ENCODE measurements at places on chromosomes 1 and 21.

DNA sequence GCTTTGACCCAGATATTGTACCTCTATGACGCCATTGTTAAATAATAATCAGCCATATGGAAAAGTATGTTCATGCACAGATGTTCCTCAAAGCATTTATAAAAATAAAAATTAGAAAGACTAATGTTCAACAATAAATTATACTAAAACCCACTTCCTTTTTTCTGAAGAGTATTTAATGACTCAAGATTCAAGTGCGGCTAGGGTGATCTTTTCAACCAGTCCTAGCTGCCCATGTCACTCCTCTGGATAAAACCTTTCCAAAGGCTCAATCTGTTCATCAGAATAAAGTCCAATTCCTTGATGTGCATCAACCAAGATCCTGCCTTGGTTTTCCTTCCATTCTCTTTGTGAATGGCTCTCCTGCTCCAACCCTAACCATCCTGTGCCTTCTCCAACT is 292.0 kb downstream of the VAV3 start:
- no peak for DNase-seq

DNA sequence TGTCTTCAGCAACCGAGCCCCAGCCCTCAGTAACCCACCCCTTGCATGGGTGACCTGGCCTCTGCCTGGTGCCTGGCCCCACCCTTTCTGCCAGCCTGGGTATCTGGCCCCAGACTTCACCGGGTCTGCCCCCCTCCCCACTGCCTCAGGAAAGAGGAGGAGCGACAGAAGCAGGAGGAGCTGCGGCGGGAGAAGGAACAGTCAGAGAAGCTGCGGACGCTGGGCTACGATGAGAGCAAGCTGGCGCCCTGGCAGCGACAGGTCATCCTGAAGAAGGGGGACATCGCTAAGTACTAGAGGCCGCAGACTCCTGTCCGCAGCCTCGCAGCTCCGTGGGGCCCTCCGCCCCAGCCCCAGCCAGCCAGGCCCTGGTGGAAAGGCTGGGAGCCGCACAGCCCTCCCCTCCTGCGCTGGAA is 6.1 kb downstream of the TNFRSF25 start:
- no peak for DNase-seq

DNA sequence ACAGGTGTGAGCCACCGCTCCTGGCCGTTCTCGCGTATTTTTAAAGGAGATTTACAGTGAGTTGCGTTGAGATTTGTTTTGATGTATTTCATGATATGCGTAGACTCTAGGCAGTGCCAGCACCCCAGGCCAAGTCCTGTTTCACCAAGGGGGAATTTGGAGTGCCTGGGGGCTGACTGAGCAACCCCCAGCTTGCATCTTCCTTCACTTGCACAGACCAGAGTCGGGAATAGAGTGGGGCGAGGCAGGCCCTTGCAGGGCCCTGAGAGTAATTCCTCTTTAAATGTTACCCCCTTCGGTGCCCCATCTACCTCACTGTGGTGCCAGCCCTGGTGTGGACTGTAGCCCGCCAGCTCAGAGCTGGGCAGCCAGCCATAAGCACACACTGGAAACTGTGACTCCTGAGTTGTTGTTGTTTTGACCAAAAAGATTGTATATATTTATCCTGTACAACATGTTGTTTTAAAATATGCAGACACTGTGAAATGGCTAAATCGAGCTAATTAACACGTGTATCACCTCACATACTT is 269.5 kb downstream of the NPHP4 start:
- no peak for DNase-seq

GRCh38 chr1:16999863-17000262 is 11.9 kb downstream of the ATP13A2 start:
- DNase-seq = no peak

DNA sequence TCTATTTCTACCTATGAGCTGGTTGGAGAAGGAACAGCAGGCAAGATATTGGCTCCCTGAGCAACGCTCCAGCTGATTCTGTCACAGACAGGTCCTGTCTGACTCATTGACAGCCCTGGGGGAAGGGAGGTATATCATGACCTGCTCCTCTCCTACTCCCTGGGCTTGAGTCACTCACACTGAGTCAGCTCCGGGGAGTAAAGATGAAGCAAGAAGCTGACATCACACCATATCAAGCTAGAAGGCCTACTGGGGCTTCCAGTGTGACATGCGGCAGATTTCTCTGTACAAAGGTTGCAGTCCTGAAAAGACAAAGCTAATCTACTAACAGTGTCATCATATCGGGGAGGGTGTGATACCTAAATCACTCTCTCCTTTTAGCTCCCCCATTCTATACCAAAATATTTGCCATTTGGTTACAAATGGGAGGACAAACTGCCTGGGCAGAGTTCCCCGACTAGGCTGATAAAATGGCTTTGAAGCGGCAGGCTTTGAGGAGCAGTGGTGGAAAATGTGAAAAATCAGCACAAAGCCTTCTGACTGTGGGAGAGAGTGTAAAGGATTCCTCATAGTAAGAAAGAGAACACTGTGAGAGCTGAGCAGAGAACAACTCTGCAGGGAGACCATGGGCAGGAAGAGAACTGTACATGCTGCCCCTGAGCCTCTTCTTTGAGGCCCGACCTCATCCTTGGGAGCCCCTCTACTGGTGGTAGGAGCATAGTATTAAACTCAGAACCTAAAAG is 15.5 kb downstream of the PI4KB start:
- DNase-seq = peak; percentile 97

DNA sequence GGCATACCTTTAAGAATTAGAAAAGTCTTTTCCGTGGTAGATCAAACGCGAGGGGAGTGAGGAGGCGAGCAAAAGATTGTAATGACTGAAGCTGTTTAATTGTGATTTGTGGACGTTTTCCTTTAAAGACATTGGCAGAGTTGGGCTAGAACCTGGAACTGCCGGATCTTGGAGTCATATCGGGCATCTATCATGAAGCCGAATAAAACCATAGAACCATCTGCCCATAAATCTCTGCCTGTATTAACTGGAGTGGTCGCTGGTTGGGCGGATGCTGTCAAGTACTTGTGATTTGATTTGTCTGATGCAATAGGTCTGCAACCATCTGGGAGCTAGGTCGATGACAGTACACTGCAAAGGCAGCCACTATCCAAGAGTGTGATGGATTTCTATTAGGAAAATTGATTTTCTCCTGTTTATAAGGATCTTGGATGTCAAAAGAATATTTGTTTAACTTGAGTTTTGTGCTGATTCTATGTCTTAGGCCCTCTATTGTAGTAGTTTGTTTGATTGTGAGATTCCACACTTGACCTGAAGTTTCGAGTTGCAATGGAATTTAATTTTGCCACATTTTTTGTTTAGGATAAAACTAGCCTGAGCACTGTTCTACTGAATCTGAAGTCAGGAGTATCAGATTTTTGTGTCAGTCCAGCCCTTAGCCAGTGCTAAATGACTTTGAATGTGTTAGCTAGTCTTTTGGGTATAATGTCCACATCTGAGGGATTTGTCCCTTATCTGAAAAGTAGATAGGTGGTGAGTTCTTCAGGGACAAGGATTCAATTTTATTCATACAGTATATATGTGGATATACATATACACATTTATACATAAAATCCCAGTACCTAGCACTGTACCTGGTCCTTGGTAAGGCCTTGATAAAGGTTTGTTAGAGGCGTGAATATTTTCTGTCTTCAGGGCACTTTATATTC is 1.2 kb downstream of the SARS1 start:
- peak; percentile 63 for DNase-seq

DNA sequence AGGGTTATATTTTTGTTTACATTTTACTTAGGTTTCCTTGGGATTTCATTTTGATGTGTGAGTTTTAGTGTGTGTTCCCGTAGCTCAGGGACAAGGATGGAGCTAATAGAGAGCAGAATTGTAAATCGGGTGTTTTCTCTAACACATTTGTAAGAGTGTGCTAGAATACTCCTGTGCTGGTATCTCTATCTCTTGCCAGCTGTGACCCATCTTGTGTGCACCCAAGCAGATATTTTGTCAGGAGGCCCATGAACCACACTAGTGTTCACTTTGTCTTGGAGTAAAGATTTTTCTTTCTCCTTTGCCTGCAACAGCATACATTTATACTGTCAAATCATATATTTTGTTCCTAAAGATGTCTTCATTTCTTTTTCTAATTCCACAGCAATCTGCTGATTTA is 23.4 kb downstream of the KRTAP19-8 start:
- DNase-seq = no peak

GRCh38 chr1:67142931-67143330 is 8.2 kb upstream of the C1orf141 start:
- DNase-seq = no peak

GRCh38 chr1:229640455-229640854 is 14.4 kb downstream of the URB2 start:
- DNase-seq = no peak

DNA sequence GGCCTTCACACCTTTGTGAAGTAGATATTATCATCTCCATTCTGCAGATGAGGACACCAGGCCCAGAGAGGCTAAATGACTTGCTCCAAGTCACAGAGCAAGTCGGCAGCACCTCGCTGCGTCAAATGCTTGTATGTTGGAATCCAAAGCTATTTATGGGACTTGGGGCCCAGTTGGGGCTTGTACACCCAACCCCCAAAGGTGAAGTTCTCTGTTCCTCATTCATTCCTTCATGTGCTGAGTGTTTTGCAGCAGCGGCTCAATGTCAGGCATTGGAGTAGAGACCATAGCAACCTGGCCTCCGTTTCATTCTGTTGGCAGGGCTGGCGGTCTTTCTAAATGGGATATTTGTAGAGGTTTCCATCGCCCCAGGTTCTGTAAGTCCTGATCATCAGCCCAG is 113.4 kb upstream of the SLC25A33 start:
- DNase-seq = no peak

DNA sequence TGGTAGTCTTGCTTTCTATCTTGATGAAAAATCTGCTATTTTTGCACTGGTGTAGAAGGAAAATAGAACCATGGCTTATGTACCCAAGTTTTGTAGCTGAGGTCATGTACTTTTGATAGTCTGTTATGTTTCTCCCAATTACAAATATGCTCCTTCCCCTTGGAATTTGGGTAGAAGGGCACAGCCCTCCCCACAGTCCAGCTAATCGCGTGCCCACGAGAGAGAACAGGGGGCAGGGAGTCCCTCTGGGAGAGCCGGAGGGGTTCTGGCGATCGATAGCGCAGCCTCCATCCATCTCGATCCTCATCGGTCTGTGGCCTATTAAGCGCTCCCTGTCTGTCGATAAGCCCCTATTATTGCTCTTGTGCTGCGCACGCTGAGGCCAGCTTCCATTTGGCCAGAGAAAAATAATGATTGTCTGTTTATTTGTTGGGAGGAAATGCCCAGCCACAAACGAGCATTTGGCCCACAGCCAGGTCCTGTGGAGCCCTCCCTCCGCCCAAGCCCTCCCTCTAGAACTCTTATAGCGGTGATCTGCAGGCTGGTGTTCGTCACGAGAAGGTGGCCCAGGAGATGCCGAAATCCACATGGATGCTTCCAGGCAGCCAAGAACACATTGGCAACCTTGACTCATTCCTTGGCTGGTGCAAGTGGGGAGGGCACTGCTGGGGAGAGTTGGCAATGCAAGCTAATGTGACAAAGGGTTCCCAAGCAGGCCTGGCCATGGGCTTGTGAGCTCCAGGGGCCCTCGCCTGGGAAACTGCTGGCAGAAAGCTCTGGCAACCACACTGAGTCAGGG is 134.7 kb upstream of the TNR start:
- DNase-seq = no peak

DNA sequence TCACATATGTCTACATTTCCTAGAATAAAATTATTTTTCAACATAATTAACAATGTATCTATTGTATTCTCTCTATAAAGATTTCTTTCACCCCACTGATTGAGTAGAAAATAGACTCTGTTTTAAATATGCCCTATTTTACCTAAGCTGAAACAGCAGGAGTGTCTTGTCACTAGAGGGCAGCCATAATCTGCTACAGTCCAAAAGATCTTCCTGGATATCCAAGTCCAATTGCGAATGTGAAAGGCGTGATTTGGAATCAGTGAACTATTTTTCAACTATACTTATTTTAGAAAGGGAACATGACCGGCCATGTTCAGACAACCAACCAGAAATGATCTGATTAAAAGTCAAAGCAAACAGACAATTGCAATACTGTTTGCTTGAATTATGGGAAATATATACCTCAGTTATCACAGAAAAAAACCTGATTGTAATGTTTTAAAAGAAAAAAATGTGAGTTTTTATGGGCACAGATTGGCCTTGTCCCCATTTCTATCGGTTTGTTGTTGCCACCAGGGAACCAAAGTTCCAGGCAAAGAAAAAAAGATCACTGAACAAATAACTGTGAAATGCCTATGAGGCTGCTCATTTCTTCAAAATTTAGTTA is 1211.0 kb upstream of the ADGRL4 start:
- DNase-seq = peak; percentile 52

GRCh38 chr1:184004935-184005334 is 32.6 kb downstream of the COLGALT2 start:
- no peak for DNase-seq

DNA sequence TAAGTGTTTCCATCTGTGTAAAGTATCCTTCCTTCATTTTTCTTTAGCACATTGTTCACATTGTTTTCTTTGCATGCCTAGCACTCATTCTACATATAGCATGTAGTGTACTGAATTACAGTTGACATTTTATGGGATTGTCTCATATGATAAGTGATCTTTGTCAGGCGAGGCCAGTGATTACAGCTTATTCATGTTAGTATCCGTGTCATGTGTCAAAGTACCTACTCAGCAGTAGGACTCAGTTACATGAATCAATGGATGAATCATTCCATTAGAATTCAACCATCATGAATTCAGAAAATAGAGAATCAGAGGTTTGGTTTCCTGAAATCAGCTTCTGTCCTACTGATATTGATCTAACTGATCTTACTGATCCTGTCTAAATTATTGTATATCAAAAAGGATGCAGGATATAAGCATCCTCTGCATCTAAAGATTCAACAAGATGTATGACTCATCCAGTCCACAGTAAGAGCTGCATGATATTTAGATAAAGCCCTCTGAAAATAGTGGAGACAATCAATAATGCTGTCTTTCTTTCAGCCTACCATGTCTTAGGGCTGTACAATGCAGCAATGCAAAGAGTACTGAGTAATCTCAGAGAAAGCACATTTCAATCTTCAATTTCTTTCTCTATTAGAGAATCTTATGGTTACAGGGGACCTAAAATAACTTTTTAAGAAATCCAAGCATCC is 20.7 kb upstream of the HRNR start:
- DNase-seq = no peak

GRCh38 chr1:160797861-160798273 is 1.9 kb downstream of the LY9 start:
- no peak for DNase-seq

- no peak for DNase-seq
These were observed 169.2 kb upstream of the IRF2BP2 start for GRCh38 chr1:234779160-234779538.

All from kidney capillary endothelial cell (primary cell).